ENCODE measurements at places on chromosomes 12 and 14.

DNA sequence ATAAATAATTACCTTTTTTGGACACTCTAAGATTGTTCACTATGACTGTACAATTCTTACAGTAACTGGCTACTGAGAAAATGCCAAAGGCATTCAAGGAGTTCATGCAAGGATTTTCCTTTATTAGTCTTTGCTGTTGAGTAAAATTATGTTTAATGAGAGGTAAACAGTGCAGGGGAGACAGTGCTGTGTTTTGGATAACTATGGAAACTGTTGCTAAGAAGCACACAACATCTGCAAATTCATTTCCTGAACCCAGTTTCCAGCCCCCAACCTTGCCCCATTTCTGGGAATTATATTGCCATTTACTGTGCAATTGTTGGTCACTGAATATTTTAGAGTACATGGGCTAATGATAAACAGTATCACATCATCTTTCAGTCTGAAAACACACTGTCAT lies 1005.8 kb downstream of the TRHDE start:
- no peak for DNase-seq

- no peak for DNase-seq
Observed at GRCh38 chr12:42386308-42386707, 60.3 kb downstream of the PPHLN1 start.

- no peak for DNase-seq
Observed at GRCh38 chr12:10301103-10301502, 6.6 kb upstream of the KLRD1 start.

GRCh38 chr14:74362361-74362915 lies 14.2 kb downstream of the VRTN start:
- DNase-seq, result peak; percentile 80

GRCh38 chr12:75317784-75318183 lies 12.3 kb downstream of the CAPS2 start:
- no peak for DNase-seq

DNA sequence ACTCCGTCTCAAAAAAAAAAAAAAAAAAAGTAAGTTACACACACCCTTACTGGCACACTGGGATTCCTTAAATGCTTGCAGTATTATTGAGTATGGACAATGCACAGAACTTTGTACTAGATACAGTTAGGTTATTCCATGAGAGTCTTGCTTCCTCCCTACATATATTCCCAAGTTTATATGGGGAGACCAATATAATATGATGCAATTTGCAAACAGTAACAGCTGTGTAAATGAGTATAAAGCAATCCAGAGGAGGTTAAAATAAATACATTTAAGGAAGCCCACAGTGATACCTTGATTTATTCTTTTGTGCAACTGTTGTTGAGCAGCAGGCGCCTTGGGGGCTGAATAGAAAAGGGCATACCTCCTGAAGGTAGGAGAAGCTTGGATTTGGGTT lies 26.6 kb downstream of the RASSF3 start:
- DNase-seq, result no peak

GRCh38 chr12:7503686-7504415 lies at the start of gene CD163:
Gene CD163, minus strand, starts transcription at chr12:7503777. Its CDS starts 87 bp downstream, at chr12:7503690.
- no peak for DNase-seq

GRCh38 chr12:31117203-31118011 lies 43.7 kb downstream of the DDX11 start:
- no peak for DNase-seq

GRCh38 chr12:13209436-13210235 lies 13.1 kb downstream of the EMP1 start:
- no peak for DNase-seq

GRCh38 chr14:68550338-68550715 lies 242.5 kb downstream of the ZFP36L1 start:
- DNase-seq, result no peak

DNA sequence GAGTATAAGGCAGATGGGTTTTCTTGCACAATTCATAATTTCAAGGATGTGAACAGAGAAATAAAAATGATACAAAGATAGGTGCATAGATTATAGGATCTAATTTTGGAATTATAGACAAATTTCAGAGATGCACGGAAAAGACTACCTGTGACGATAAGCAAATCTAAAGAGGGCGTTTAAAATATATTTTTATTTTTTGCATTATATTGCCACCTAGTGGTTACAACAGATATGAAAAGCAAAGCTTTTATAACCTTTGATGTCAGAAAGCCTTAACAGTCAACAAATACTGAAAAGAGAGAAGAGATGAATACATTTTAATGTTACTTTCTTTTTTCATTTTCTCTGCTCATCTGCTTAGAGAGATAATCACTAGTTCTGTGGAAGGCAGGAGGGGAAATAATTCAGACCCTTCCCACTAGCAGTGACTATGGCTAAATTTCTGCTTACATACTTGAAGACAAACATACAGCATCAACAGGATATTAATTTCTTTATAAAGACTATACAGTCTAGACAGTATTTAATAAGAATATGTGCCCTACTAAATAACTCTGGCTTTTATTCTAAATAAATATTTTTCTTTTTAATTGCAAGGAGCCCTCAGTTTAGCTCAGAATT lies 46.3 kb downstream of the NTS start:
- DNase-seq, result no peak

DNA sequence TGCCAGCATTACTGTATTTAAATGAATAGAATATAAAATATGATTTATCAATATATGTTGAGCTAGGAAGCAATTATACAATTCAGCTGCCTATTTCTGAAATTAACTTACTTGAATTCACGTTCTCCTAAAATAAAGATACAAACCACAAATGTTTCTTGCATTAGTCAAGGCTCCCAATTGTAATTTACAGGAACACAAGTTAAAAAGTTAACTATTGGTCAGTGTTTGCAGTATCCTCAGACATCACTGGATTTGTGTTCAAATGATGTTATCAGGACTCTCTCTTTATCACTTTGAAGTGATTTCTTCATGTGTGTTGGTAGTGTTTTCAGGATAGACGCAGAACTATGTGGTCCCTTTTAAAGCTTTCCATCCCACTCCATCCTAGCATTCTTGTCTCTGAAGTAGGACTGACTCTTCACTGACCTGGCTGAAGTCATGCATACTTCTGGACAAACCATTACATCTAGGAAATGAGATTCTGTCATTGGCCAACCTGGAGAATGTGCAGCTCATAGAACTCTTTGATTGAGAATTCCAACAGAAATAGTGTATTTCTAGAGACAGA lies 156.1 kb downstream of the KICS2 start:
- no peak for DNase-seq

- no peak for DNase-seq
Observed at GRCh38 chr12:47903151-47903611, 1.6 kb downstream of the VDR start.

GRCh38 chr12:124434354-124434753 lies 133.1 kb downstream of the NCOR2 start:
- DNase-seq, result no peak

DNA sequence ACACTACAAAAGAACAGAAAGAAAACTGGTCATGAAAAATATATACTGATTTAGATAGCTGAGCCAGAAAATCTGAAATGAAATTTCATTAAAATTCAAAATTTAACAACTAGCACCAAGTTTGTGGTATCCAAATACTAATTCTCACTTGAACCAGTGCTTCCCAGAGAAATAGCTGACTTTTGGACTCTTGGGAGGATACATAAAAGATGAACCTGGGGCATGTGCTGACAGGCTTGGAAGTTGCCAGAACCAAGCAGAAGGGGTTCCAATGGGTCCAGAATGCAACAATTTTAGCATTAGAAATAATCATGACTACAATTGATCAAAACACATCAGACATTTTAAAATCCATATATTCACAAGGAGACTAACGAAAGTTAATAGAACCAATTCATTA lies 175.0 kb downstream of the MDGA2 start:
- DNase-seq, result no peak

DNA sequence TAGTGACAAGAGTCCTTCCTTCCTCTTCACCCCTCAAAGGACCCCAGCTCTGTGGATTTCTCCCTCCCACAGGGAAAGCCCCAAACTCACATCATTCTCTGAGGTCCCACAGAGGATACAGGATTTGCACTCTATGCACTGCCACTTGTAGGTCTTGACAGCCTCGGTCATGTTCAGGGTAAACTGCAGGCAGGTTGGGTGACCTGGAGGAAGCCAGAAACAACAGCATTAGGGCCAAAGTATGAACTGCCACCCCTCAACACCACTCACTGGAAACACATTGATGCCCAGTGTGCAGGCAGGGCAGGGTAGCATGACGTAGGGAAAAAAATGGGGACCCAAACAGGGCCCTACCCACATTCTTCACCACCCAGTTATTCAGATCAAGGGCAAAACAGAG lies 264.4 kb downstream of the DPF3 start:
- DNase-seq, result no peak

GRCh38 chr12:50050410-50051098 lies 6.8 kb upstream of the ASIC1 start:
- DNase-seq, result peak; percentile 35

DNA sequence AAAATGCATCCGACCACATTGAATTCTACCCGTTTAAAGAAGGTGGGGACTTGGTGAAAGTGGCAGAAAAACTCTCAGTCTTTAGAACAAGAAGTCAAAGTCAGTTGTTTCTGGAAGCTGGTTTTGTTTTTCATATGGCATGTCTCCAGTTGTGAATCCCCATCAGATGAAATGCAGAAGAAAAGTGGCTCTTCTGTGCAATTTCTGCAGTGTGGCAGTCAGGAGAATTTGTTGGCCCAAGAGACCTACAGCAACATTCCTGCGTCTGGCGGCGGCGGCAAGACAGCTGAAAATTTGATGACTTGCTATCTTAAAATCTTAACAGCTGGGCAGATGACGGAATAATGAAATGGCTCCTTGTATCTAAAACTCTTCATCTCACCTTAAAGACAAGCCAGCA lies 201.5 kb downstream of the FOXN3 start:
- no peak for DNase-seq

DNA sequence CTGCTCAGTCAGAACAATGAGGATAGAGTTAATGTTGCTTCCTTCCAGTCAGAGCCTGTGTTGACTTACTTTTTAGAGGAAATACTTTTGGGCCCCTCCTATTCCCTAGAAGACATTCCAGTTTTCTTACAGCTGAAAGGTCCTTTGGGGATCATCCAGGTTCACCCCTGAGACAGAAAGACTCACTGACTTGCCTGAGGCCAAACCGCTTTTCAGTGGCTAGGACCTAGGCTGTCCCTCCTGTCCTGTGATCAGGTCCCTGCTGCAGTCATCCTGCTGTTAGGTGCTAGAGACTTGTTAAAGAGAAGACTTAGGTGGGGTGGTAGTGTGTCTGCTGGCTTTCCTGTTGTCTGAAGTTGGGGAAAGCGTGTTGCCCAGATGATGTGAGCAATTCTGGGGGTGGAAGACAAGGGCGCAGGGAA lies 39.6 kb downstream of the SUSD6 start:
- no peak for DNase-seq

All from posterior cingulate gyrus (tissue), 11 donors.